ENCODE measurements at places on chromosomes 16 and 17.

DNA sequence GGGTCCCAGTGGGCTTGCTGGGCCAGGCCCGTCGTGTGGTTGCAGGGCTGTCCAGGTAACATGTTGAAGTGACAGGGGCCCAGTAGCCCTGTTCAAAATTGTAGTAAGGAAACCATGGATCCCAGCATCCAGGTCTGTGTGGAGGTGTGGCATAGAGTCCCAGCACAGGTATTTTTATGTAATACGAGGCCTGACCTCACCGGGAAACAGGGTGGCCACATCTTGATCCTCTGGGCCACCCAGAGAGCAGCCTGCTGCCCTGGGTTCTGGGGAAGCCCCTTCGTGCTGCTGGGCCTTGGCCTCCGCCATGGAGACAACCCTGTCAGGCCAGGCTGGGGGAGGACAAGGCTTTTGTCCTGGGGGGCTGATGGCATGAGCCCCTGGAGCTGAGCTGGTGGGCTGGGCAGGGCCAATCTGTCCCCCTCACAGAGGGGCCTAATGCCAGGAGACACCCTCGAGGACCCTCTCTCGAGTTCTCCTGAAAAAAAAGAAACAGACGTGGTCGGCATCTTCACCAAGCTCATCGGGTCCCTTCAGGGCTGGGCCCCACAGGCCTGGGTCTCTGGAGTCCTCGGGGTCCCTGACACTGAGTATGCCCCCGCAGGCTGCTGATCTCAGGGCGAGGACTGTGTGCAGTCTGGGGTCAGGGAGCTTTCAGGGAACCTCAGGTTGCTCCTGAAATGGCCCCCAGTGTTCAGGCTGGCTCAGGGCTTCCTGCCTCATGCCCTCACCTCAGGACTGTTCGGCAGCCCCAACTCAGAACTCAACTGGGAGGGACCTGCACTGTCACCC is 47.8 kb downstream of the TNFRSF13B start:
- no peak for DNase-seq

DNA sequence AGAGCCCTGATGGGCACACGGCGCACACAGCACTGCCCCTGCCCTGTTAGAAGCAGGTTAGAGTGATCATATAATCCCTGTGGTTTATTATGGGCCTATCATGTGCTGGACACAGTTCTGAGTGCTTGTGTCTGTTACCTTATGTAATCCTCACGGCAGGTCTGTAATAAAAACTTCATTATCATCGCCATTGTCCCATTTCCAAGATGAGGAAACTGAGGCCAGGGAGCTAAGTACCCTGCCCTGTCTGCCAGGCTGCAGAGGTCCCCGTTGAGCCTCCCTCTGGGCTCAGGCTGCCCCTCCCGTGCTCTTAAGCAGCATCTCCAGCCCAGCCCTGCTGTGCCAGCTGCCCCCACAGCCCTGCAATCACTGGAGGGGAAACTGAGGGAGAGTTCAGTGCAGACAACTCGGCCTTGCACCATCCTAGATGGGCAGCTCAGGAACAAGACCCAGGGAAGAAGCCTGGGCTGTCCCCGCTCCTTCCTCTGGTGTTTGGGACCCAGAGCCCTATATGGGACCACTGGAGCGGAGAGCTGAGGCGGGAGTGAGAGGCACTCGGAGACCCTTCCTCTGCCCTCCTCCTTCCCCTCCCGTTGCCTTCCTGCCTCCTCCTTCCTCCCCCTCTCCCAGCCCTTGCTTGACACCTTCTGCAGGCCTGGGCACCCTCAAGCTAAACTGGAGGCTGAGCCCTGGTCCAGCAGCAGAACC is 42.0 kb downstream of the WNT3 start:
- no peak for DNase-seq

- DNase-seq: no peak
These were observed 26.7 kb downstream of the NECAB2 start for GRCh38 chr16:83994703-83995102.

GRCh38 chr16:59048876-59049275 is 314.8 kb upstream of the GOT2 start:
- DNase-seq: no peak

GRCh38 chr16:89006036-89006752 is 29.2 kb upstream of the CBFA2T3 start:
- no peak for DNase-seq

GRCh38 chr16:58426966-58427365 is 34.7 kb downstream of the GINS3 start:
- no peak for DNase-seq

DNA sequence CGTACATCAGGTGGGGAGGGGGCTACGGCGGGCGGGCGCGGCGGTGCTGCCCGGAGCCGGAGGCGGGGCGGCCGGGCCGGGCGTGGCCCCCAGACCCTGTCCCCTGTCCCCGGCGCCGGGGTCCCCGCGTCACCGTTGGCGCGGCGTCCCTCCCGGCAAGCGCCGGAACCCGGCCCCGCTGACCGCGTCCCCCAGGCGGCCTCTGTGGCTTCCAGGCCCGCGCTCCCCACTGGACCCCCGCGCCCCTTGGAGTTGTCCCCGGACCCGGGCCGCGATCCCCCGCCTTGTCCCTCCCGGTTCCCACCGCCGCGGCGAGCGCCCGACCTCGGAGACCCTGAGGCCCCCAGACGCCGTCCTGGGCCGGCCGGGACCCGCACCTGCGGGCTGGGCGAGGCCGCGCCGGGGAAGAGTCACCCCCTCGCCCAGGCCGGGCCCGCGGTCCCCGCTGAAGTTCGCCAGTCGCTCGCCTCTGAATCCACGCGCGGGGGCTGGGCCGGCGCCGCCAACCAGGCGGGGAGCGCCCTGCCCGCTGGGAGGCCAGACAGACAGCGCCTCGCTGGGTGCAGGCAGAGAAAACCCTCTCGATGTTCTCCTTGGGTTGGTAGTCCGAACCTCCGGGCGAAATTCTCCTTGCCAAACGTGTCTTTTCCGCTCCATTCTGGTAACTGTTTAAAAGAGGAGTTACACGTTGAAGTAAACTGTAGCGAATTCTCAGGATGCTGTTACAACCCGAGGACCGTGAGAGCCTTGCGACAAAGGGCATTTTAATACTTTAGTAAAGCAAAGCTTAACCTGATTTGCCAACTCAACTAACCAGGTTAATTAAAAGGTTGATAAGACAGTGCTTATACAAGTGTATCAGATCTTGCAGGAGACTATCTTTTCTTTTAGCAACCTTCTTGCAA is 761 bp downstream of the GAN start:
- peak; percentile 49 for DNase-seq

- DNase-seq: no peak
These were observed 76.8 kb downstream of the MPRIP start for GRCh38 chr17:17119106-17119505.

- peak; percentile 64 for DNase-seq
These were observed 98.5 kb downstream of the ZNF778 start for GRCh38 chr16:89315791-89316581.

- no peak for DNase-seq
These were observed 28.3 kb downstream of the C16orf95 start for GRCh38 chr16:87288753-87289362.

DNA sequence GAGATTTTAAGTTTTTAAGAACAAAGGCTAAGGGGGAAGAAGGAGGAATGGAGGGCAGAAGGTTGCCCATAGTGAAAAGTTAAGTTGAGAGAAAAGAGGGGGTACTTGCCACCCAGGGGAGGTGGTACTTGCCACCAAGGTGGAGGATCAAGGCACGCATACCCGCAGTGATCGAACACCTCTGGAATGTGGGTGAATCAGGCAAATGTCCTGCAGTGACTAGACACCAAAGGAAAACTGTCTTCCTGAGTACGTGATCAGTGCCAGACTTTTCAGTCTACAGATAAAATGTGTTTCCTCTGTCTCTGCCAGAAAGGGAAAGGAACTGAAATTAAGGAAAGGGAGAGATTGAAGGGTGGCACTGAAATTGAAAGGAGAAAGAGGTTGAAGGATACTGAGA is 2285.3 kb downstream of the TP53TG3F start:
- DNase-seq: no peak

- DNase-seq: no peak
These were observed 114.5 kb upstream of the MAF start for GRCh38 chr16:79715061-79715460.

DNA sequence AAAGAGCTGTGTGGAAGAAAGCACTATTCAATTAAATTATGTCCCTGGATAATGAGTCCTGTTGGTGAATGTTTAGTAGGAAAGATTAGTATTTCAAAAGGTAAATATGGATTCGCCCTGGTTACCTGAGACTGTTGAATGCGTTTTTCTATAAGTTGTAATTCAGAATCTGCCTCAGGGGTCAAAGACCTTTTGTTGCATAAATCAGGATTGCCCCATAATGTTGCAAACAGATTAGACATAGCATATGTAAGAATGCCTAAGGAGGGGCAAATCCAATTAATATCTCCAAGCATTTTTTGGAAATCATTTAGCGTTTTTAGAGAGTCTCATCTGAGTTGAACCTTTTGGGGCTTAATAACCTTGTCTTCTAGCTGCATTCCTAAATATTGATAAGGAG is 70.1 kb upstream of the ARL4D start:
- no peak for DNase-seq

GRCh38 chr17:31452101-31452500 is 60.6 kb downstream of the RAB11FIP4 start:
- no peak for DNase-seq

- peak; percentile 73 for DNase-seq
These were observed 16.6 kb downstream of the CD7 start for GRCh38 chr17:82300707-82301270.

DNA sequence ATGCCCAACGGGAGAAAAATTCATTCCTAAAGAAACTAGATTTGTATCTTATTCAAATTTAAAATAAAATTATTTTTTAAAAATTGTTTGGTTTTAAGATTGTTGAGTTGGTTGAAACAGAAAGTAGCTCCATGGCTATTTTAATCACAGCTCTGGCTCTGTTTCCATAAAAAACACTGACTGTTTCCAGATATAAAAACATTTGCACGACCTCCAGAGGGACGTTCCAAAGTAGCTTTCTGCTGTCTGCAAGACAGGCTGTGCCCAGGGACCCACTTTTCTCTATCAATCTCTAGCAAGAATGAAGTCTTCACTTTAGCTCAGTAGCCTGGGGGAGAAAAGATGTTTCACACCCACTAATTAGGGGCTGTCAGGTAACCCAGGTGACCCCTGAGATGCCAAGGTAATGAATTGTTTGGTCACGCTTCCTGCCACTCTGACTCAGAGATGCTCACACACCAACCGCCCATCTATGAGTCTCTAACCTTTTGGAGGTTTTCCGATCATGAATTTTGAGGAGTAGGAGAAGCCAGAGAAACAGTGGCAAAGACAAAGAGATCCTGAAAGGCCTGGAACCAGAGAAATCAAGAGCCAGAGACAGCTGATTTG is 220.1 kb upstream of the SOX9 start:
- DNase-seq: no peak

- no peak for DNase-seq
These were observed 76.9 kb downstream of the AMFR start for GRCh38 chr16:56348168-56349085.

GRCh38 chr16:59144326-59144725 is 410.2 kb upstream of the GOT2 start:
- no peak for DNase-seq

DNA sequence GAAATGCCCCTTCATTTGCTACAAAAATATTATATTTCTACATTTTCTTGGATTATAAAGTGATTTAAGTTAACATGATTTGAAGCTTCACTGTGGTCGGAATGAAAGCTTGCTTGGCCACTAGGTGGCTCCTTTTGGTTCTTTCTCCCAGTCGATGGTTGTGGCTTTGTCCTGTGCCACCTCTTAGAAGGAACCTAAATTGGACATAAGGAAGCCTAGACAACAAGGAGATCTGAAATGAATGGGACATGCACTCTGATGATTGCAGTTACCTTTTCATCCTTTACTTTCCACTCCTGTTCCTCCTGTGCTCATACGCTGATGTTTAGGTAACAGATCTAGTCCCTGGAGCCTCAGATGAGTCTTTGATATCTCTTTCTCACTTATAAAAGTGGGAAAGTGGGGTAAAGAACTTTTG is 39.2 kb downstream of the FTO start:
- DNase-seq: no peak

DNA sequence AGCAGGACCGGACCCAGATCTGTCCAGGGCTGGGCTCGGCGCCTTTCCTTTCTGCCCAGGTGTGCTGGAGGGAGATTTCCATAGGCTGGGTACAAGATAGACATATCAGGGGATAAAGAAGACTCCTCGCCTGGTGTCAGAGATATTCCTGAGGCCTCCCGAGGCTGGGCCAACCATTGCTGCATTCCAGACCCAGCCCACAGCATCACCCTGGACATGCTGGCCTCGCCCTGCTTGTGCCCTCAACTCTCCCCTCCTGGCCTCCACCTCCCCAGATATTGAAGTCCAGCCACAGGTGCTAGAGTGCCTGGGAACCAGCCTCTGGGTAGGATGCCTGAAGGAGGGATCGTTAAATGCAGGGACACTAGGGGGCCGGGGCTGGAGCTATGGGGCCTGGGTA is 2.1 kb downstream of the CD300LG start:
- no peak for DNase-seq

GRCh38 chr17:27930000-27930399 is 36.8 kb upstream of the LYRM9 start:
- no peak for DNase-seq

GRCh38 chr17:66481271-66481670 is 178.9 kb downstream of the PRKCA start:
- DNase-seq: no peak

DNA sequence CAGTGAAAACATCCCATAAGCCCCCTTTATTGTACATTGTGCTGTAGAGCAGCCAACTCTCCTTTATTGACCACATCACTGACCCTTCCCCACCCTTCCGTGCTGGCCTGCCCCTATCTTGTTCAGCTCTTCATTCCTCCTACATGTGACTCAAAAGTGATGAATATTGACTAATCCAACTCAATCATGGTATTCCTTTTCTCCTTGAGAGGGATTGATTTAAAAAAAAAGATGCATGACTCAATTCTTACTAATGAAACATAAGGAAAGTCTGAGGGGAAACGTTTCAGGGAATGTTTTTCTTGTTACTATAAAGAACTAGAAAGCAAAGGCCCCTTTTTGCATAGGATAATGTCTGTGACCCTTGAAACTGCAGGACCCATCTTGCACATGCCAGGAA is 125.2 kb upstream of the SOX9 start:
- no peak for DNase-seq

DNA sequence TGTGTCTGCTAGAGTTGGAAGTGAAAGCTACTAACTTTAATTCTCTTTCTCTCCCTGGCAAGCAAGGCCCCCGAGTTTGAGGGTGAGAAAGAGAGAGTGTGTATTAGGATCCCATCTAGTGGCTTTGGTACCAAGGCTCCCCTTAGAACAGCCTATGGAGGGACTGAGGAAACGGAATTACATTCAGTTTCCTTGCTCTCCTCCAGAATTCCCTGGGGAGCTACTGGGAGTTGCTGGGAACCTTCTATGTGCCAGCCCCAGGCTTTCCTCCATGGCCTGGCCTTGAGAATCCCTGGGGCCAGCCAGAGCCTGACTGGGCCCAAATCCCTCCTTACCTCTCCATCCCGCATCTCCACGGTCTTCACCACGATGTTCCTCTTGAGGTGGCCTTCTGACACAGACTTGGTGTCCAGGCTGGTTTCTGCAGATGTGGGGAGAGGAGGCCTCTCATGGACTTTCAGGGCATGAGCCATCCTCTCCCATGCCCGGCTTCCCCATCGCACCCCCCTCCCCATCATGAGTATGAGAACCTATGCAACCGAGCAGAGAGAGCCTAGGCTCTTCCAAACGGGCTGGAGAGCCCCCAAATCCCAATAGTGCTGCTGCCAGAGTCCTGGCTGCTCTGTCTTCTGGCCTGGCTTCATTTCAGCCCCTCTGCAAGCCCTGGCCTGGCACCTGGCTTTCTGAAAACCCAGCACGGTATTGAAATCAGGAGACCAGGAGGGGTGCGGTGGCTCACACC is 7.4 kb downstream of the GFAP start:
- no peak for DNase-seq
